ENCODE measurements at places on chromosomes 1 and 21.

- DNase-seq = no peak
Observed at GRCh38 chr1:22088331-22088730, 35.8 kb downstream of the CDC42 start.

GRCh38 chr1:85463731-85464496 is 1.0 kb downstream of the DDAH1 start:
- DNase-seq = no peak

- peak; percentile 56 for DNase-seq
Observed at GRCh38 chr1:233294913-233295236, 650 bp downstream of the PCNX2 start.

- no peak for DNase-seq
Observed at GRCh38 chr1:17441265-17441992, 2.0 kb upstream of the RCC2 start.

- no peak for DNase-seq
Observed at GRCh38 chr1:15825800-15826199, 18.4 kb upstream of the UQCRHL start.

- no peak for DNase-seq
Observed at GRCh38 chr1:170720661-170721060, 56.7 kb downstream of the PRRX1 start.

GRCh38 chr1:167638064-167638463 is 8.0 kb downstream of the RCSD1 start:
- DNase-seq = no peak

GRCh38 chr21:18443085-18443484 is 39.5 kb upstream of the TMPRSS15 start:
- DNase-seq = no peak

DNA sequence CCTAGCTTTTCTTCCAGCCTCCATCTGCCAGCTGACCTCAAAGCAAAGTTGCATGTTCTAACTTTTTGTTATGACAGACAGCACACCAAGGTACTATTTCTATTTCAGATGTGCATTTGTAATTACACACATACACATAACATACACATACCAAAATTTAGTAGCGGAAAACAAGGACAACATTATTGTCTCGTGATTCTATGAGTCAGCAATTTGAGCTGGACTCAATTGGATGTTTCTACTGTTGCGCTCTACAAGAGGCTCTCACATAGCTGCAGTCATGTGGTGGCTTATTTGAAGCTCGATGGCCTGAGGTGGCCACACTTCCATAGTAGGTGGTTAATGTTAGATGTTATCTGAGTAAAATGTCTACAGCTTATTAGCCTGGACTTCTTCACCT is 1010.1 kb upstream of the B3GALT2 start:
- DNase-seq = no peak

- DNase-seq = no peak
Observed at GRCh38 chr1:68051475-68051874, 1.0 kb upstream of the DIRAS3 start.

DNA sequence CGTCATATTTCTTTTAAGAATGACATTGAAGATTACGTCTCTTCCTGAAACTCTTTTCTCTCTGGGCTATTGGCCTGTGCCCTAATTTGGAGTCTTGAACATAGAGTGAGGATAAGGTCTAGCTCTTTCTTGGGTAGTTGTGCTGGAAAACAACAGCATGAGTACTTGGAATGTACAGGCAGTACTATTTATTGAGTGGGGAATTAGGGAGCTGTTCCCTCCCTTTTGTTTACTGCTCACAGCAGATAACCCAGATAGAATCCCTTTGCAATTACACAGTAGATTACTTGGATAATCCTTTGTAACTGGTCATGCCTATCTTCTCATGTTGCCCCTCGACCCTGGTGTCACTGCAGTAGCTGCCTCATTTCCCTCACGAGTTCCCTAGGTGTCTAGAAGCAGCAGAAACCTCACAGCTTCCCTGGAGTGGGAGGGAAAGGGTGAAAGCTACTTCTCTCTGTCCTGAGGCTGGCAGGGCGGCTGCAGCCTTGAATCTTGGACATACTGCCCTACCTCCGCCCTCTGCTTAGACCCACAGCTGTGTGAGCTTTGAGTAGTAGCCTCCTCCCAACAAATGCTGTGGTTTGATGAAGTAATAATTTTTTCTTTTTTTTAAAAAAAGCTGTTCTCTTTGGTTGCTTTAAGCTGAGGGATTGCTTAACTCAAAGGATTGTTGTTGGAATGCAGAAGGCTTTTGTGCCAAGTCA is 70.6 kb downstream of the FGGY start:
- no peak for DNase-seq

DNA sequence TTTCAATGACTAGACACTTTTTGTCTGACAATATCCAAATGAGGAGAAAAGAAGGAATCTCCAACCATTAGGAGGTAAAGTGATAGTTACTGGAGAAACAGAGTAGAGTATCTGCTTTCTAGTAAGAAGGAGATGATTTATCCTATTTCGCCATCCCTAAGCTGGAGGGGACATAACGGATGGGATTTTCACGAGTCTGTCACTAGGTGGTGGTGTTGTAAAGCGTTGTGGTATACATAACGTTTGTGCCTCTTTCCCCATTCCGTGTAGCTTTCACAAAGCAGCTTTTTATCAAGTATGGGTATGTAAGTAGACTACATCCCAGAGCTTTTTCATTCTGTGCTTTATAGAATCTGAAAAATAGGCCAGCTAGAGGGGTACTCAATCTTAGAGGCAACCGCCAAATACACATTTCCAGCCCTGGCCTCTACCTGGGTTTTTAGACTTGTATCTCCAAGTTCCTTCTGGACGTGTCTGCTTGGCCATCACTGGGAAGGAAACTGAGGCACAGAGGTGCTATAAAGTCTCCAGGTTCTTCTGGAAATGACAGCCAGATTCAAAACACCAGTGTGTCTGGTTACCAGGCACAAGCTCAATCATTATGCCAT is 33.3 kb upstream of the FAM3B start:
- peak; percentile 47 for DNase-seq

GRCh38 chr1:207698822-207699483 is 52.9 kb upstream of the CD46 start:
- peak; percentile 7 for DNase-seq

- DNase-seq = no peak
Observed at GRCh38 chr1:208737922-208738321, 493.7 kb upstream of the PLXNA2 start.

DNA sequence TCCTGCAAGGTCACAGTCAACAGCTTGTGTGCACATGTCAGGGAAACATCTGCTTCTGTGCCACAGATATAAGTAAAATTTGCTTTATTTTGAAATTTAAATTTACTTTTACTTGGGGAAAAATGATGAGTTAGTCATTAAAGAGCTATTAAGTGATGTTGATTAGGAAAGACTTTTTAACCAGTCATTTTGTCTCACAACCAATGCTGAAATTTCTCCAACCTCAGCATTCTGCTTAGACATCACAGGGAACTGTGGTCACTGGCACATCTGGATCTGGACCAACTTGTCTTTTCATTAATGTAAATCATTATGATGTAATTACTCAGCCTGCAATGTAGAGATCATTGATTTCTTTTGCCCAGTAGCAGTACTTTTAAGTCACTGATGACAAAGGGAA is 301.0 kb downstream of the TTLL7 start:
- DNase-seq = no peak

- DNase-seq = no peak
Observed at GRCh38 chr1:227891955-227892488, 55.7 kb downstream of the WNT9A start.

DNA sequence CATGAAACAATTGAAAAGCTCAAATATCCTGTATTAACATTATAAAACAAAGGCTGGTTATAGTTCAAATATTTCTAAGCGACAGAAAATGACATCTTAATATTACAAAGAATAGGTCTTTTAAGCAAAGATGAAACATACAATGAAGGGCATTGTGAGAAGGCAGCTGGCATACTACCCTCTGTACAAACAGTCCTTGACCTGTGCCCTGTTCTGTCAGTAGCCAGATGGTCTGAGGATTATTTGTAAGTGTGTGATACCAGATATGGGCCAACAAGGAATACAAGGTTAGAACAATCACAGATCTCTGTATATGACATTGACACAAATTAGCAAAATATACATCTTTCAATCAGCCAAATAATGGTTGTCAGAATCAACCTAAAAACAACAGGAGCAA is 1350.4 kb downstream of the AMY1C start:
- no peak for DNase-seq

DNA sequence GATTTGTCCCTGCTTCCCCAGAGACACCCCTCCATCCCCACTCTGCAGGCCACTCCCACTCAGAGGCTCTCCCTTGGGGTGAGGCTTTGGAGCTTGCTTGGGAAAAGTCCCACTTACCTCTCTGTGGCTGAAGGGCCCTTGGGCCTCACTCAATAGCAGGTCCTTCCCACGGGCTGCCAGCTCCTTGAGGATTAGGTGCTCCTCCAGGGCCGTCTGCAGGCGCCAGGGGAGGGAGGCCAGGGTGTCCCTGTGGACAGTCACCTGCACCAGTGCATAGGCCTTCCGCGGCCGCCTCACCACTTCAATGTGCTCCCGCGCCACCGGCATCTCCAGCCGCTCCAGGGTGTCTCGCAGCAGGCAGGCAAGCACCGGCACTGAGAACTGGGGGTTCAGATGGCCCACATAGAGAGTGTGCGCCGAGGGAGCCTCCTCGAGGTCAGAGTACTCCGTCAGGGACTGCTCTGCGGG is 1.4 kb downstream of the SLFNL1 start:
- DNase-seq = no peak

DNA sequence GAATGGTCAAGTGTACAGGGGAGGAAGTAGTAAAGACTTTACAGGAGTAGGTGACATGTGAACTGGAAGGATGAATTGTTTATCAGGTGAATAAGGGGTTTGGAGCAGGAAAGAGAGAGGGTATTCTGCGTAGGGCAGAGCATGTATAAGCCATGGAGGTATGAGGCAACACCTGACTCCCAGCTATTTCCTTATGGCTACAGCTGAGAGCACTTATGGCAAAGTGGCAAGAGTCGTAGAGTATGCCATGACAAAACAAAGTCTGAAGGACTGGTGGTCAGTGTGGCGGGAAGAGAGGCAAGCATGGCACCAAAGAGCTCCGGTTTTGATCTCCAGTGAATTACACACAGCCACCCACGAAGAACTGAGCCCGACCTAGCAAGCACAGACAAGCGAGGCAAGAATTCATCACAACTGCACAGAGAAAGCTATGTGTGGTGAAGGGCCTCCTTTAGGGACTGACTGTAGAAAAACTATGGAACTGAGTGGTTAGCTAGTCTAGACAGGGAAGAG is 9.0 kb upstream of the ELOVL1 start:
- DNase-seq = no peak

DNA sequence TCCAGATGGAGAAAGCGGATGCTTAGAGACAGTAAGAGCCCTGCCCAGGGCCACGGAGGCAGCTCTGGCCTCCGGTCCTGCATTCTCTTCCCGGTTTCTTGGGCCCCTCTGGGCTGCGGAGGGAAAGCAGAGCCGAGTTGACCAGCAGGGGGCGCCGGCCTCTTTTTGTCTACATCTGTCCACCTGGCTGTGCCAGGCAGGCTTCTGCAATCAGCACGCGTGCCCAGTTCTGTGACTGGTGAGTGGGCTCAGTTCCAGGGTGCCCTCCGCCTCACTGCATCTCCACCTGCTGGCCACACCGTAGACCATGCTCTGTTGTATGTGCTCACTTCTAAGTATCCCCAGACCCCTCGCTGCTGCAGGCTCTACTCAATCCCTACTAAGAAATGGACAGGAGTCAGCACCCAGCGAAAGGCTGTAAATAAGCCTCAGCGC is 6.7 kb upstream of the HUNK start:
- peak; percentile 58 for DNase-seq

DNA sequence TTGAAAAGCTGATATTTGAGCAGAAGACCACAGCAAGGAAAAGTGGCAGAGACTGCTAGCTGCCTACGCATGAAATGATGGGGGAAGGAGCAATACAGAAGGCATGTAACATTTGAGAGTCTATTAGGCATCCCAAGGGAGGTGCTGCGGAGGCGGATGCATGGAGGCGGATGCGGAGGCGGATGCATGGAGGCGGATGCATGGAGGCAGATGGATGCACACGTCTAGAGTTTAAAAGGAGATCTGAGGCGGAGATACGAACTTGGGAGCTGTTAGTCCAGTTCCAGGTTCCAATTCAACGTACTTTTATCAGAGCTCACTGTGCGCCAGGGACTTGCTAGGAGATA is 744 bp upstream of the DDX20 start:
- peak; percentile 32 for DNase-seq

DNA sequence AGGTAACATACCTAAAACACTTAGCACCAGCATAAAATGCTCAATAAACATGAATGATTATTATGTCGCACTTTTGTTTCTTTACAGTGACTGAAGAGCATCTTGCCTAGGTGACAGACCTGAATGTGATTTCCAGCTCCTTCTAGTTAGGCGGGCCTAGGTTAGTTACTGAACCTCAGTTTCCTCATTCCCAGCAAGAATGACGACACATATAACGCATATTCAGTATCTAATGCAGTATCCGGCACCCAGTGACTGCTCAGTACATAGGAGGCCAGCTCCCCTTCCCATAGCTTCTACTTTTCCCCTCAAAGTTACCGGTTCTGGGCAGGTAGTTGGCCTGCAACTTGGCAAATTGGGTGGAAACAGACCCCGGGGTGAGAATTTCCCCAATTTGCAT is 763 bp downstream of the AUNIP start:
- DNase-seq = no peak

DNA sequence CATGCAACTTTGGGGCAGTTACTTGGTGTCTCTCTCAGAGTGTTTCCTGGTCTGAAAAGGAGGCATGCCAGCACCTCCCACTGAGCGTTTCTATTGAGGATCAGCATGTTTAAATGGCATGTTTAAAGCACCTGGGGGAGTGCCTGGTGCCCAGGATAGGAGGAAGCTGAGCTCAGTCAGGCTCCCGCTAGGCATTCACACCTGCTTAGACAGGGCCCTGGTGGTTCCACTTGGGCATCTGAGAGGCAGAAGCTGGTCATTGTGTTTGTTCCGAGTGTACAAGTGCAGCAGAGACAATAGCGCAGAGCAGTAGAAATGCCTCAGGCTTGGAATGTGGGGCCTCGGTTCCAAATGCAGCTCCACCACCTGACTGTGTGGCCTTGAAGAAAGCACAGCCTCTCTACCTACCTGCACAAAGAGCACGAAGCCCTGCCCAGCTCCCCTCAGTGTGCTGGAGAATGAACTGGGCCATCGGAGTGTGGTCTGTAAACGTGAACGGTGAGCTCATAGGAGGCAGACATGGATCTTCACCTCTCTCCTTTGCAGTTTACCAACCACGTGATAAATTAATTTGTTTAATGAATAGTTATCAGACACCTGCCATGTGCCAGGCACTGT is 20.3 kb upstream of the TMEM222 start:
- no peak for DNase-seq

DNA sequence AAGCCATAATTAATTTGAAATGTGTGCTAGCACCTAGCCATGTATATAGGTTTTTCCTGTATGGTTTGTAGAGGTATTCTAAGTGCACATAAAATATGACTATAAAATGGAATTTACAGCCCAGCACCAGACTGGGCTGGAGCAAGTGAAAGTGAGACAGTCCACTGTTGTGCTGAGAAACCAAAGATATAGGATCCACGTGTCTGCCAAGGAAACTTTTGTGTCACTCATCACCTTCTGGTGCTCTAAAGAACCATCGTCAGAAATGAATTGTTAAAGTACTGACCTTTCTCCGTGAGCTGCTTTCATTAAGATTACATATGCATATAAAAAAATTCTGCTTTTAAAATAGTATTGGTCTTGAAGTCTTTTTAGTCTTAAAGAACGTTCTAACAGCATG is 141.0 kb upstream of the ZC3H11B start:
- DNase-seq = no peak

All from activated CD4-positive, alpha-beta T cell treated with anti-CD3 and anti-CD28 coated beads for 4 hours (primary cell).